ENCODE measurements at places on chromosomes 7 and 10.
A peak's percentile ranks its signal among the peaks of the same experiment; 100 is the strongest.

DNA sequence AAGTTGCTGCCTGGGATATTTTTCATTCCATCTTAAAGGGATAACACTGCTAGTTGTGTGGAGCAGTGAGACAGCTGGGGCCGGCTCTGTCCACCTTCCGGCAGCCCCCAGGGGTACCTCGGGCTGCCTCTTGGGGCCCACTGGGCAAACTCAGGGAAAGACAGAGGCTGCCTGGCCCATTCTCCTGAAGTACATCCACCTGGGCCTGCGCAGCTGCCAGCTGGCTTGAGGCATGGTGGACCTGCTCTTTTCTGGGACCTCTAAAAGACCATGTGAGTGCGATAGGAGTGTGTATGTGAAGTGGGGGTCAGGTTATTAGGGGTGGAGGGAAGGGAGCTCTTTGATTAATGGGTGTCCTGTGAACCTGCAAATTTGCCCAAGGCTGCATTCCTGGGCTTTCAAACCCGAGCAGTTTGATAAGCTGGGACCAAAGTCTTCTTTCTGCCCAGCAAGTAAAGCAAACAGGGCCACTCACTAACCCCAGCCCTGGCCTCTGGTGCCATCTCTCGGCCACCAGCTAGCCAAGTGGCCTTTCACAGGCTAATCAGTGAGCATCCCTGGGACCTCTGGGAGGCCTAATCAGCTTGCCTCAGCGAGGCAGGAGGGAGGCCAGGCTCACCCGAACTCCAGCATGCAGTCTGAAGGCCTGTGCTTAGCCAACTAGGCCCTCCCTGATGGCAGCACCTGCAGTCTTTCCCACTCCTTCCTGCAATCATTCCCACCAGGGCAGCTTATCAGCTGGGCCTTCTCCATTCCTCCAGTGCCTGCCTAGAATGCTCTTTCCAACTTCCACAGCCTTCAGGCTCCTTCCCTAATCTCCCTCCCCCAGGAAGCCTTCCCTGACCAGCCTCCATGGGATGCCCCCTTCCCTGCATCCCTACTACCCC is 954.7 kb upstream of the ZNF722 start:
- no peak for DNase-seq

- DNase-seq = no peak
These were observed 245.9 kb upstream of the PHYHIPL start for GRCh38 chr10:58930500-58930899.

DNA sequence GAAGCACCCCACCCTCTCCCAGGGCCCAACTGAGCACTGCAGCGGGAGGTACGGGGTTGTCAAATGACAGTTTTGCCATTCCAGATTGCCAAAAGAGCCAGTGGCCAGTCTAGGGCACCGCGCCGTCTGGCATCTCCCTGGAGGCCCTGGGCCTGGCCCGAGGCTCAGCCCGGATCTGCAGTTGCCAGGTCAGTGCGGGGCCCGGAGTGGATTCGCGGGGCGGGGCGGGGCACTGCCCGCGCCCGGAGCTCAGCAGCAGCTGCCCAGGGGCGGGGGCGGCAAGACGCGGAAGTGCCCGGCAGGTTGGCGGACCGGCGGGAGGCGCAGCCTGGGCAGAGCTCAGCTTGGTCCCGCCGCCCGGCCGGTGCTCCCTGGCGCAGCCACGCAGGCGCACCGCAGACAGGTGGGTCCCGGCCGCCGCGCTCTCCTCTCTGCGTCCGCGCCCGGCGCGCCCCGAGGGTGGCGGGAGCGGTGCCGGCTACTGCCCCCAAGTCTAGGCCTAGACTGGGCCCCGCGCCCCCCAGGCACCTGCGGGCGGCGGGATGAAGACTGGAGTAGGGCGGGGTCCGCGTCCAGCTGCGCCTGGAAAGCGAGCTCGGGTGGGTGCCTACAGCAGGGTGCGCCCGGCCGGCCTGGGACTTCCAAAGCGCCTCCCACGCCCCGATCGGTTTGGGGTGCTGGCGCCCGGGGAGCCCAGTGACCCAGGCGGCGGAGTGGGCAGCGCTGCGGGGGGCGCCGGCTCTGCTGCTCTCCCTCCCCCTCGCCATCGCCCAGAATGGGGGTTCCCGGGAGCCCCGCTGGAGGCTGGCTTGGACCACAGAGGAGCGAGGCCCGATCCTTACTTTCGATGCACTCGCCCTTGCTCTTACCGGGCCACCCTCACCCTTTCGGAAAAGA is at the start of gene IRF5:
Gene IRF5, plus strand, starts transcription at position 281 of the 897 bp plus-strand sequence. CDS start 4,155 bp downstream, outside the sequence.
- DNase-seq = peak; percentile 42

DNA sequence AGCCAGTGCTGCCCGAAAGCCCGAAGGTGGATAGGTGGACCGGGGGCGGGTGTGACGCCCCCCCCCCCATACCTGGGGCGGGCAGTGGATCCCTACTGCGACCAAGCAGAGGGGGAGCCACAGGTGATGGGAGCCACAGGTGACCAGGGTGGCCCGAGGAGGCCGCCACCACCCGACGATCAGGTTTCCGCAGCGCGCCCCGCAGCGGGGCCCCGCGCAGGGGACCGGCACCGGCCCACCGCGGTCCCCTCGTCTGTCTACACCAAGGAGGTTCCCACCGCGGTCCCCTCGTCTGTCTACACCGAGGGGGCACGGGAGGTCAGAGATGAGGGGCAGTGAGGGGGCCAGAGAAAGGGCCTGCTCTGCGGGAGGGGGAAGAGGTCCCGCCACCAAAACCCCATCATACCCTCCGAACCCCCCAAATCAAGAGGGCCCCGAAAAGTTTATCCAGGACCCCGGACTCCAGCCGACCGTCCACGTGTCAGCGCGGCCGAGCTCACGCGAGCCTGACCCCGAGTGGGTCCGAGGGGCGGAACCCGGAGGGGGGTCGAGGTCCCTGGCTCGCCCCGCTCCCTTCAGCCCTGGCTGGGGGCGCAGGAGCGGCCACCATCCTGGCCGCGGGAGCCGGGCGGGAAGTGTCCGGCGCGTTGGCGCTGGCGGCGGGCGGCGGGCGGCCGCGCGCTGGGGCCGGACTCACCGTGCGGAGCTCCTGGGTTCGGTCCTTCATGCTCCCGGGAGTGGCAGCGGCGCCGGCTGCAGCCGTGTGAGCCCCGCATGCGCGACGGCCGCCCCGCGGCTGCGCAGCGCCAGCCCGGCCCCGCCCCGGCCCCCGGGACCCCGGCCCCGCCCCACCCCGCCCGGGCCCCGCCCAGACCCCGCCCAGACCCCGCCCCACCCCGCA is at the start of gene STX1A:
Gene STX1A, minus strand, starts transcription at position 765 of the 901 bp plus-strand sequence. Its CDS starts 38 bp downstream, at position 727.
- DNase-seq = peak; percentile 80

DNA sequence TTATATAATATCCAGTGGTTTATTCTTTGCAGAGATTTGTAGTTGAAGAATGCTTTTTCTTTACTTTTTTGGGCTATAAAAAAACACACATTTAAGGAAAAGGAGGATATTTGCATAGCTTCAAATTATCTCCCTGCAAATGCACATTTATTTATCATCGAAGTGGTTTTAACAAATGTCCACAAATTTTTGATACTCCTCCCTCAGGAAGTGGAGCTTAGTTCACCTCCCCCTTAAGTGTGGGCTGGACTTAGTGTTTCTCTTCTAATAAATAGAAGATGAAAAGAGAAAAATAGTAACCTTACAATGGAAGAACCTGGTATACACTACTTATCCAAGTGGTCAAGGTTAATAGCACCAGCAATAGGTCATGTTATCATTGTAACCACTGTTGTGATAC is 537.6 kb downstream of the ARL4A start:
- no peak for DNase-seq

DNA sequence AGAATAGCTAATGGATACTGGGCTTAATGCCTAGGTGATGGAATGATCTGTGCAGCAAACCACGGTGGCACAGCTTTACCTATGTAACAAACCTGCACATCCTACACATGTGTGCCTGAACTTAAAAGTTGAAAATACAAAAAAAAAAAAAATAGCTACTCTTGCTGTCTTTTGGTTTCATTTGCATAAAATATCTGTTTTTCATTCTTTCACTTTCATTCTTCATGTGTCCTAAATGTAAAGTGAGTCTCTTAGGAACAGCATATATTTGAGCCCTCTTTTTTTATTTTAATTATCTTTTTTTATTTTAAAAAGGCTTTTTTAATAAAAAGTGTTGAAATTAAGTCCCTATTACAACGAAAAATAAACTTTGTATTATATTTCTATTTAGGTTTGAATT is 836.1 kb upstream of the KCND2 start:
- DNase-seq = no peak

- DNase-seq = no peak
These were observed 38.8 kb downstream of the TMEM270 start for GRCh38 chr7:73899731-73900142.

All from activated CD4-positive, alpha-beta memory T cell treated with anti-CD3 and anti-CD28 coated beads, Interleukin-2, amount 10 ng/mL, durations not matched to agents 7 days and 5 days (primary cell).